Daoy (cell line): ENCODE measurements at places on chromosomes 7 and 10.

DNA sequence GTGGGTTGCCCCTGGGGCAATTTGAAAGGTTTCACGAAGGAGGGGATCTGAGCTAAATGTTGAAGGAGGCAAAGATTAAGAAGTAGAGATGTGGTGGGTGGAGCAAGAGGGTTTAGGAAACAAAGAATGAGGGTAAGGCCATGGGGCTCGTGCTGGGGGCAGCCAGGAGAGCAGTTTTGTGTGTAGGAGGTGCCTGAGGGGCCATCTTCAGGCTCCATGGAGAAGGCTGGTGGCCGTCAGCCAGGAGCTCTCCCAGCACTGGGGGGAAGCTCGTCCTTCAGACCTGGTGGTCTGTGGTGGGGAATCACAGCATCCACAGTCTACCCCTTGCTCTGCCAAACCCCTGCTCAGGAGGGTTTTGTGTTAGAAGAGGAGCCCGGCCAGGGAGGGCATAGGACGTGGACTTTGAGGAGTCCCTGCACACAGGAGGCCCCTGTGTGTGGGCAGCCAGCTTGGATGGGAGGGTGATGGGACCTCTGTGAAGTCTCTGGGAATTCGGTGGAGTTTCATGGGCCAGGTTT is 11.8 kb upstream of the CXCL12 start:
- no peak for DNase-seq

- DNase-seq: no peak
Observed at GRCh38 chr10:57395923-57396322, 871.8 kb downstream of the IPMK start.

- DNase-seq: no peak
Observed at GRCh38 chr7:96023387-96023786, 251.0 kb downstream of the DYNC1I1 start.

DNA sequence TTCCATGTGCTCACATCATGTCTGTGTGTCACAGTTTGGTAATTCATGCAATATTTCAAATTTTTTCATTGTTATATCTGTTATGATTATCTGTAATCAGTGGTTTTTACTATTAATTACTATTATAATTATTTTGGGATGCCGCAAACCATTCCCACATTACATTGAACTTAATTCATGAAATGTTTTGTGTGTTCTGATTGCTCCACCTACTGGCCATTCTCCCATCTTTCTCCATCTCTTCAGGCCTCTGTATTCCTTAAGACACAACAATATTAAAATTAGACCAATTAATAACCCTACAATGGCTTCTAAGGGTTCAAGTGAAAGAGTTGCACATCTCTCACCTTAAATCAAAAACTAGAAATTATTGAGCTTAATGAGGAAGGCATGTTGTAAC is 398.5 kb downstream of the PCDH15 start:
- no peak for DNase-seq
